ENCODE measurements at places on chromosomes 5 and 9.
A peak's percentile ranks its signal among the peaks of the same experiment; 100 is the strongest.

DNA sequence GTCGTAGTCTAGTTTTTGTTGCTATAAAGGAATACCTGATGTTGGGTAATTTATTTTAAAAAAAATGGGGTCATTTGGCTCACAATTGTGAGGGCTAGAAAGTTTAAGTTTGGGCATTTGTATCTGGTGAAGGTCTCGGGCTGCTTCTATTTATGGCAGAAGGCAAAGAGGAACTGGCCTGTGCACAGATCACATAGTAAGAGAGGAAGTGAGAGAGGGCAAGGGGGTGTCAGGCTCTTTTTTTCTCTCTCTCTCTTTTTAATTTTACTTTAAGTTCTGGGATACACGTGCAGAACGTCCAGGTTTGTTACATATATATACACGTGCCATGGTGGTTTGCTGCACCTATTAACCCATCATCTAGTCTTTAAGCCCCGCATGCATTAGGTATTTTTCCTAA, 453.3 kb downstream of the DIRAS2 start:
- DNase-seq = no peak

DNA sequence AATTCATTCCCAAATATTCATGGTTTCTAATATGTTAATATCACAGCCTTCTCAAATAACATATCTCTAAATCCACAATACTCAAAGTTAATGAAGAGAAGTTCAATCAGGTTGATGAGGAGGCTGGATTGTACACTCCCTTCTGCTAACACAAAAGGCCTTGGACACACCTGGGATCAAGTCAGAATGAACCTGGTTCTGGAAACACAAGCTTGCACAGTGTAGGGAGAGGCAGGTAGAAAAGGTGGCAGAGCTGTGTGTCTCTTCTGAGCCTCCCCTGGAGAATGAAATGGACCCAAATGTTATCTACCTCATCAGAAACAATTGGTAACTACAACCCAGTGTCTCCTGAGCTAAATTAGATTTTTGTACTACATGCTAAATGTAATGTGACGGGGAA, 40.7 kb upstream of the FBP1 start:
- no peak for DNase-seq

- DNase-seq = no peak
These were observed 150.8 kb downstream of the MTRR start for GRCh38 chr5:8019719-8020218.

DNA sequence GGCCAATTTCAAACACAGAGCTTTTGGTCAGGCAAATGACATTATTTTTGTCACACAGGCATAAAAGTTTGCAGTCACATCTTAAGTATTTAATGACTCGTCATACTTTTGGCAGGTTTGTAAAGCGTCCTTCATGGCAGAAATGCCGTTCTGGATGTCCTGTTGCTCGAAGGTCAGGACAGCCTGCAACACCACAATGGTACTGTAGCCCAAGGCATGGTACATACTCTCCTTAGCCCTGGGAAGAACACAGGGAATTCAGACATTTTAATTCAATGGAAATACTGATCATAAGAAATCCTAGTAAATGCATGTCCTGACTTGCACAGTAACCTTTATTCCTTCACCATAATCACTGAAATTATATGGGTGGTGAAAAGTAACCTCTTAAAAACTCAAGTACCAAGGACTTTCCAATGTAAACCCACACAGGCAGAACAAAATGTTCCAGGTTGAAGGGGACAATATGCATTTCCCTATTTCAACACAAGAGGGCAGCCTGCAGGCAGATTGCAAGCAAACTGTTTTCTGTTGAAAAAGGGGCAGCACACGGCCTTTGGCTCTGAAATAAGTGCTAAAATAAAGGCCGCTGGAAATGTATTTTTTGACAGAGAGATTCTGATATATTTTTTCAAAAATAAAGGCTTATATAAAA, 95.7 kb downstream of the TTC39B start:
- peak; percentile 31 for DNase-seq

DNA sequence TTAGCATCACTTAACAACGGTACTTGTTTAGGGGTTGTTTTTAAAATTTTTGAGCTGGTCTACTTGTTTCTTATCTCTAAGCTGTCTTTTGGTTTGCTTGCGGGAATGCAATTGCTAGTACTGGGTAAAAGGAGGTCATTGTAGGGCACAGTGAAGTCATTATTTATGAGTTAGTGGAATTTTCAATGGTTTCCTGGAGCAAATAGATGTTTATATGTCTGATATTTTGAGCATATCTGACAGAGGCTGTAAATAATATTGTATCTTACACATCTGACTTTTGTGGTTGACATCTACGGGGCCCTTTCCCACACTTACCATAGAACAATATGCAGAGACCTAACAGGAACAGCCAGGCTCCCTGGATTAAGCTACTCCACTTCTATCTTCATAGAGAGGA, 90.4 kb upstream of the IL6ST start:
- no peak for DNase-seq

GRCh38 chr9:110115341-110115820, 92.6 kb downstream of the C9orf152 start:
- no peak for DNase-seq

DNA sequence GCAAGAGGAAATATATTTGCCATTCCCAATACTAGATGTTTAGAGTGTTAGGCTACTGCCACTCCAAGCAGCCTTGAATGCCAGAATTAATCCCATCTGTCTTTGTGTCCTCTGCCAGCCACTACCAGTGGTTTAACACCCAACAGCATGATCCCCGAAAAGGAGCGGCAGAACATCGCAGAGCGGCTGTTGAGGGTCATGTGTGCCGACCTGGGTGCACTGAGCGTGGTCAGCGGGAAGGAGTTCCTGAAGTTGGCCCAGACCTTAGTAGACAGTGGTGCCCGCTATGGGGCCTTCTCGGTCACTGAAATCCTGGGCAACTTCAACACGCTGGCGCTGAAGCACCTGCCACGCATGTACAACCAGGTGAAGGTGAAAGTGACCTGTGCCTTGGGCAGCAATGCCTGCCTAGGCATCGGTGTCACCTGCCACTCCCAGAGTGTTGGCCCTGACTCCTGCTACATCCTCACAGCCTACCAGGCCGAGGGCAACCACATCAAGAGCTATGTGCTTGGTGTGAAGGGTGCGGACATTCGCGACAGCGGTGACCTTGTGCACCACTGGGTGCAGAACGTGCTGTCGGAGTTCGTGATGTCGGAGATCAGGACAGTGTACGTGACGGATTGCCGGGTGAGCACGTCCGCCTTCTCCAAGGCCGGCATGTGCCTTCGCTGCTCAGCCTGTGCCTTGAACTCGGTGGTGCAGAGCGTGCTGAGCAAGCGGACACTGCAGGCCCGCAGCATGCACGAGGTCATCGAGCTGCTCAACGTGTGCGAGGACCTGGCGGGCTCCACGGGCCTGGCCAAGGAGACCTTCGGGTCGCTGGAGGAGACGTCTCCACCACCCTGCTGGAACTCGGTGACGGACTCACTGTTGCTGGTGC, 29.3 kb downstream of the AMBP start:
- no peak for DNase-seq

GRCh38 chr5:33268374-33268773, 172.4 kb upstream of the TARS1 start:
- DNase-seq = no peak

DNA sequence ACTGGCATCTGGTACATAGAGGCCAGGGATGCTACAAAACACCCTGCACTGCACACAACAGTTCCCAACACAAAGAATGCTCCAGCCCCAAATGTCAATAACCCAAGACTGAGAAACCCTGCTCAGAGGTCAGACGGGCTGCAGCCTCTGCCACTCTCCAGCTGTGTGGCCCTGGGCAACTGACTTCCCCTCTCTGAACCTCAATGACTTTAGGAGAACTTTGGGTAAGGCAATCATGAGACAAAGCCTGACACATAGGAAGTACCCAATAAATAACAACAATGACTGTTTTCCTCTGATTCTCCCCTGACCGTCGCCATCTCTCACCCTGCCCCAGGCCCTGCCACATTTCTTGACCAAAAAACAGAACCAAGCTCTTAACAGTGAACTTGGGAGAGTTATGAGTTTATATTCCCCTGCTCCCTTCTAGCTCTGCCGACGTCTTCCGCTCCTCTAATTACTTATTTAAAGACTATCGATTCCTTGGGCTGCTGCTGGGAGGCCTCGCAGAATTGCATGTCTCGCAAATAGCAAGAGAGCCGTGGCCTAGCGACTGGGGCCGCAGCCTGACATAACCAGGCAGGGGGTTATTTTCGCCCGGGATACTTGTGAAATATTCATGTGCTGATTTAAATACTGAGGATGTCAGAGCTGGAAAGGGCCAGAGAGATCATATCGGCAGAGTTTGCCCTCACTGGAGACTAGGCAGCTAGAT, 24.5 kb upstream of the CRB2 start:
- no peak for DNase-seq

DNA sequence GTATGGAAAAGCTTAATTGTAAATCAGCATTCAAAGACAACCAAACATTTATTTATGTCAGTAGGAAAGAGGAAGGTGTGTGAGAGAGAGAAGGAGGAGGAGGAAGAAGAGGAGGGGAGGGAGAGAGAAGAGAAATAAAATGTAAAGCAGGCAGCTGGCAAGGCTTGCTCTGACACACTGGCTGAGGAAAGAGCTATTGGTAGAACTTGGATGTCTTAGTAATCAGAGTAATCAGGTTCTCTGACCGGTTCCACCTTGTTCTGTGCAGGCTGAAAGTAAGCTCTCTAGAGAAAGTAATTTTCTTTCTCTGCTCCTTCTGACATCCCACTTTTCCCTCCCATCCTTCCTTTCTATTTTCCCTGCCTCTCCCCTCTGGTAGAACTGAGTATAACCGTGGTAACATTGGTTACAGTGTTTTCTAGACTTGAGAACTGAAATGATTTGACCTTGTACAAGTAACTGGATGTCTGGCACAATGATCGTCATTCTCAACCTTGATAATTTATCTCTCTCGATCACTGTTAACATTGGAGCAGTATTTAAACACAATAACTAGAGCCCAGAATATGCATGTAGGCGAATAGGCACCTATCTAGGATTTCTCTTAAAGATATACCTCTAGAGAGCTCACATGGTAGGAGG, 33.3 kb downstream of the TLE4 start:
- DNase-seq = no peak

GRCh38 chr9:101691657-101692056, 46.8 kb downstream of the GRIN3A start:
- DNase-seq = no peak

- no peak for DNase-seq
These were observed 438.6 kb downstream of the AGTPBP1 start for GRCh38 chr9:85302938-85303756.

- DNase-seq = no peak
These were observed 74.1 kb downstream of the STX17 start for GRCh38 chr9:99980598-99980997.
